Heart right ventricle (tissue), 16 donors: ENCODE measurements at places on chromosomes 7 and 10. TPM values are rescaled to one million over a fixed set of nuclear protein-coding genes. Genes with fewer than 3 reads are reported as not detected.

The PNLIPRP1 gene
- 0.69 TPM for total RNA-seq

The HABP2 gene
- total RNA-seq: not detected

The ATP5MK gene
- 1,284 TPM for total RNA-seq

The SSBP1 gene
- total RNA-seq: 101 TPM

The PRLHR gene
- total RNA-seq: not detected

The FAM20C gene
- total RNA-seq: 17.1 TPM

The DDX56 gene
- 30.3 TPM for total RNA-seq

The ADRA2A gene
- 0.67 TPM for total RNA-seq

The OR13A1 gene
- not detected for total RNA-seq

The PDGFA gene
- total RNA-seq: 28.8 TPM

The MRPS33 gene
- total RNA-seq: 149 TPM

The CFTR gene
- total RNA-seq: 0.95 TPM

The FOXI2 gene
- total RNA-seq: 0.34 TPM

The CTAGE8 gene
- 0.13 TPM for total RNA-seq

The LIPK gene
- total RNA-seq: not detected

The AOAH gene
- 1.7 TPM for total RNA-seq

The CCDC136 gene
- total RNA-seq: 7.5 TPM

The CPA4 gene
- not detected for total RNA-seq

DNA sequence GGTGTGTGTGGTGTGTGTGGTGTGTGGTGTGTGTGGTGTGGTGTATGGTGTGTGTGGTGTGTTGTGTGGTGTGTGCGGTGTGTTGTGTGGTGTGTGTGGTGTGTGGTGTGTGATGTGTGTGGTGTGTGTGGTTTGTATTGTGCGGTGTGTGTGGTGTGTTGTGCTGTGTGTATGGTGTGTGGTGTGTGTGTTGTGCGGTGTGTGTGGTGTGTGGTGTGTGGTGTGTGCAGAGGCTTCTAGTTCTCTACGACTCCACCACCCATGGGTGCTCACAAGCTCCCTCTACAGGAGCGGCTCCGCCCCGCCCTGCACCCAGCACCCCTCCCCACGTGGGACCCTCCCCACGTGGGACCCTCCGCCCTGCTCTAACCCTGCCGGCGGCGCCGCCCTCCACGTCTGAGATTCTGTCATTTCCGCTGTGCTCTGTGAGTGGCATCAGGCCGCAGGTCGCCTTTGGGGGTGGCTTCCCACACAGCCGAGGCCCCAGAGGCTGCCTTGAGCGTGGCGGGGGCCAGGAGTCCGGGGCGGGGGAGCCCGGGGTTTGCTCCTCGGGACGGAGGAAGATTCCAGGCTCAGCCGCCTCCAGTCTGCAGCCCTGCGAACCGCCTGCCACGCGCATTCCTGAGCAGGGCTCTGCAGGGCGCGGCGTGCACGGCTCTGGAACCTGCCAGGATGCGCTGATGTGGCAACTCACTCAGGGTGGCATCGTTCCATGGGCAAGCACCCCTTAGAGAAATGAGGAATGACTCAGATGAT is 37.0 kb upstream of the DNAJB6 start:
- DNase-seq: no peak

DNA sequence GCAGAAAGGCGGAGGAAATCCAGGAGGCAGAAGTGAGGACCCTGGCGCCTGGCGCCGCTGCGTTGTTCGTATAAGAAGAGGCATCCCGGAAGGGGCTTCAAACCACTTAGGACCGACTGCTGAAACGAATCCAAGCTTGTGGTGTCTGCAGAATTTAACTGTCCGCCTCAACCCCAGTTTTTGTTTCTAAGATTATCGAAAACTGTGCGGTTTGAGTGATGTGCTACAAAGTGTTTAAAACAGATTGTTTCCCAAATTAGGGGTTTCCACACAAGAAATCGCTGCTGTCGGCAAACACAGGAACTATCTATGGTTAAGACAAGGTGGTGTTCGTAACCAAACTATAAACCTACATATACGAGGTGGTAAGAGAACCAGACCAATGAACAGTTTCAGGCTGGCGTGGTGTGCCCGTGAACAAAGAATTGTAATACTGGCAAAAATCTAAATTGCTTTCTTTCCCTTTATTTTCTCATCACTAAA is 835 bp upstream of the DGKI start:
- DNase-seq: no peak

DNA sequence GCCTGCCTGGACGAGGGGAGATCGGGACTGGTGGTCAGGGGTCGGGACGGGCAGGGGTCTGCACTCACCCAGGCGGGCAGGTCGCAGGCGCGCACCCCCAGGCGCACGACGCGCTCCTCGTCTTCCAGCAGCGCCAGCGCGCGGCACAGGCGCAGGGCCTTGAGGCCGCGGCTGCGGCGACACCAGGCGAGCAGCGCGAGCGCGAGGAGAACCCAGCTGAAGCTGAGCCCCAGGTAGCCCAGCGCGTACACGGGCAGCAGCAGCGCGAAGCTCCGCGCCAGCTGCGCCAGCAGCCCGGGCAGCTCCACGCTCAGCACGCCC is 328 bp downstream of the ESYT2 start:
- no peak for DNase-seq

GRCh38 chr10:111015181-111015580 is 61.6 kb upstream of the ADRA2A start:
- no peak for DNase-seq

- no peak for DNase-seq
These were observed 654 bp downstream of the ALKBH4 start for GRCh38 chr7:102463841-102464576.

- no peak for DNase-seq
These were observed 77.8 kb upstream of the IKZF1 start for GRCh38 chr7:50226669-50227068.

- no peak for DNase-seq
These were observed 305.6 kb downstream of the RPS24 start for GRCh38 chr10:78339251-78339650.

GRCh38 chr7:149355390-149356048 is 93.5 kb downstream of the ZNF783 start:
- no peak for DNase-seq

- DNase-seq: no peak
These were observed 20.4 kb downstream of the BRI3 start for GRCh38 chr7:98301693-98302470.

- DNase-seq: no peak
These were observed 46.5 kb upstream of the PFKP start for GRCh38 chr10:3020881-3021280.

- no peak for DNase-seq
These were observed 111.2 kb downstream of the GALNT11 start for GRCh38 chr7:152136686-152137085.

DNA sequence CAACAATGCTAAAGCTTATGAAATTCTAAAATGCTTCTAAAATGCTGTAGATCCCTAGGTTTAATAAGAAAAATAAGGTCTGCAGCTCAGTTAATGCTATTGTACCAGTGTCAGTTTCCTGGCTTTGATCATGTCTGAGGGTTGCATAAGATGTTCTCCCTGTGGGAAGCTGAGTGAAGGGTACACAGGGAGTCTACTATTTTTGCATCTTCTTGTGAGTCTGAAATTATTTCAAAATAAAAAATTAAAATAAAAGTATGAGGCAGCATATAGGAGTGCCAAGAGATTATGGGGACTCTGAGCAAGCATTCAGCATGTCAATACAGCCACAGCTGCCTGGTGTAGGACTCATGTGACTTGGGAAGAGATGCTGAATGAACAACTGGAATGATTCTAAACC is 14.7 kb downstream of the CHST15 start:
- DNase-seq: no peak

DNA sequence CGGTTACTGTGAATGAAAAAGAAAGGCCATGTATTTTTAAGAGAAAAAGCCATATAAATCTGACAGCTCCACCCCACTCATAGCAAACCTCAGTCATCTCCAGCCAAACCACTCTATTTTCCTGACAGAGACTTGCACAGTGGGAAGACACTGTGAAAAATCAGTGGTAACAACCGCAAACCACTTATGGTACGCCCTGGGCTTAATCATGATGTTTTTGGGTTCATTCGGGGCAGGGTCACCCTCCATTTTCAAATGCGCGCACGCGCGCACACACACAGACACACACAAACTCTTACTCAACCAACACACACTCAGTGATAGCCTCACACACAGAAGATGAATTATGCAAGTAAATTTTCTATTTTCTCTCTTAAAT is 82.1 kb upstream of the HPS1 start:
- no peak for DNase-seq

GRCh38 chr7:141189231-141189630 is 115.4 kb downstream of the TMEM178B start:
- DNase-seq: no peak

DNA sequence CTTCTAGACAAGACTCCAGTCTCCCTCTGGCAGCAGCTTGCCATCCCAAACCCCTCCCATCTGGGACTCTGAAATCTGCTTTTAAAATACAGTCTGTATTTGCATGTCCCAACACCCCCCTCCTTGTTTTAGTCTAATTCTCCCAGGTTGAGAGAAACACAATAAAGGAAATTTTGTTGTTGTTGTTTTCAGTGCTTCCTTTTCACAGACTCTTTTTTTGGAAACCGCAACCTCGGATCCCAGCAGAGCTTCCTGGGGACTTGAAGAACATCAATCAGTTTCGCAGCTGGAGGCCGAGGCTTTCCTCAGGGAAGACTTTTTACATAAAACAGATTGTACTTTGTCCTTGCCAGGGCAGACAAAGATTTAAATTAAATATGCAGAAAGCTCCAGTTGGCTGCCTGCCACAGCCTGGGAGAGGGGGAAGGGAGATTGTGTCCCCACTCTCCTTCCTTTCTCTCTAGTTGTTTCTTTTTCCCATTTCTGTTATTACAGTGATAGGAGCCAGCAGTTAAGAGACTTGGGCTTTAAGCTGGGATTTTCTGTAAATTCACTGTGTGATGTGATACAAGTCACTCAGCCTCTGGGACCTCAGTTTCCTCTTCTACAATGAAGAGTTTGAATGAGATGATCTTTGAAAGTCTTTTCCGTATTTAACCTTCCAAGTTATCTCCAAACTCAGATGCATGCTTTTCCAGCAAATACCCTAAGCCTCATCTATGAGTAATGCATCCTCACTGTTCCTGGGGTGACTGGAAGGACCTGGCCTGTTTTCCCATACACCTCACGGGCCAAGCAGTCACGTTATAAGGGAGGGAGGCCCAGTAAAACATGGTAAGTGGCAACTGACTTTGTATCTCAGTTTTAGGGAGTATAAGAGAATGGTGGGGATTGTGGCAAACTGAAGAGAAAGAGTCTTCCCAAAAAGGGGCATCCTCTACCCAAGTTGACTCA is 192.3 kb downstream of the REEP3 start:
- DNase-seq: peak; percentile 89

DNA sequence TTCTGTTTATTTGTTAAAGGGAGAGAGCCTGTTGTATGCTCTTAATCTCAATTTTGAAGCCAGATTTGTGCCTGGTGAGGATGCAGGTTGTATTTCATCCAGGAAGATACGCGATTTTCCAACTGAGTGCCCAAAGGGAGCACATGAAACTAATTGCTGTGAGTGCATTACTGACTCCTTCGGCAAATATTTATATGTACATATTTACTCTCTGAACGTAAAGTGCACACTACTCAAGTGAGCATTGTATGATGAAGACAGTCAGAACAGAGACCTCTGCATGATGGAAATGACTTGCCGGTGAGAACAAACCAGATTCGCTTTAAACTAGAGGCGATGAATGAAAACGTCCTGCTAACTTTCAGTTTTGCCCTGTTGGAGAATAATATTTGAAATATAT is 130.1 kb downstream of the MALRD1 start:
- no peak for DNase-seq

DNA sequence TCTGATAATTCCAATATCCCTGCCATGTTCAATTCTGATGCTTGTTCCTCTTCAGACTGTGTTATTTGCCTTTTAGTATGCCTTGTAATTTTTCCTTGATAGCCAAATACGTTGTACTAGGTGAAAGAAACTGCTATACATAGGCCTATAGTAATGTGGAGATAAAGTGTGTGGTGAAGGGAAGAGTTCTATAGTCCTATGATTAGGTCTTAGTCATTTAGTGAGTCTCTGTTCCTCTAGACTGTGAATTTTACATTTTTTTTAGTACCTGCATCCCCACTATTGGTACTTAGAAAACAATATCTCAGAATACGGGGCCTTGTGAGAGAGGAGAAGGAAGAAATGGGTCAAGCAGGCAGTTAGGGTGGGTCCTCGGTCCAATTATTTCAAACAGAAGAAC is 59.6 kb upstream of the SEMA3E start:
- no peak for DNase-seq

GRCh38 chr10:132452651-132453469 is 55.9 kb downstream of the PWWP2B start:
- DNase-seq: peak; percentile 79

GRCh38 chr7:82897500-82897899 is 265.2 kb downstream of the PCLO start:
- no peak for DNase-seq

- no peak for DNase-seq
These were observed 278.7 kb upstream of the PHYHIPL start for GRCh38 chr10:58897708-58898107.

DNA sequence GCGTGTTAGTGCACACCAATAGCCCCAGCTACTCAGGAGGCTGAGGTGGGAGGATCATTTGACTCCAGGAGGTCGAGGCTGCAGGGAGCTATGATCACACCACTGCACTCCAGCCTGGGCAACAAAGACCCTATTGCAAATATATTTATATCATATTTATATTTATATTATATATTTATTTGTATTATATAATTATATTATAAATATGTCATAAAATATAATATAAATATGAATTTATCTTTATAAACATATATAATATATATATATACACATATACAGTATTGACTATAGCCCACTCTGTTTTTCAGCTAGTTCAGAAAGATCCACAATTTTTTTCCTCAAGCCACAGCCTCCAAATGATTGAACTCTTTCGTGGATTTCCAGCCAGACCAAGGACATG is 45.3 kb upstream of the MYL10 start:
- DNase-seq: no peak

- no peak for DNase-seq
These were observed 162.8 kb upstream of the TNRC18 start for GRCh38 chr7:5586279-5586962.

- DNase-seq: no peak
These were observed 48.6 kb downstream of the CRTAC1 start for GRCh38 chr10:97981816-97982215.

GRCh38 chr10:125025341-125025740 is 83.4 kb downstream of the ZRANB1 start:
- no peak for DNase-seq

- DNase-seq: peak; percentile 87
These were observed 65.5 kb downstream of the CUX1 start for GRCh38 chr7:101882595-101883564.

DNA sequence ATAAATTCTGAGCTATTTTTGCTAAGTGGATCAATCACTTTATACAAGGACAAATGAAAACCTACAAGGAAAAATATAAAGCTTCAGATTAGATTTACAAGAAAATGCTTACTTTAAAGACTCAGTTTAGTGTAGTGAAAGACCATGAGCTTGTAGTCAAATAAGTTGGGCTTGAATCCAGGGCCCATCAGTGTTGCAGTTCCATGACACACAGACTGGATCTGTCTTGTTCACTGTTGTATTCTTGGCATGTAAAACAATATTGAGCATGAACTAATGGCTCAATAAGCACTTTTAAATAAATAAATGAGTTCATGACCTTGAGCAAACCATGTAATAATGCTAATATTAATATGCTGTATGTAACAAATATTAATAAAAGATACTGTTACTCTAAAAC is 164.6 kb upstream of the KCND2 start:
- no peak for DNase-seq

GRCh38 chr10:58438340-58438871 is 53.2 kb downstream of the TFAM start:
- DNase-seq: no peak

- DNase-seq: no peak
These were observed 4.3 kb downstream of the LIPN start for GRCh38 chr10:88764110-88764509.
